ENCODE measurements at places on chromosomes 13 and 19.

DNA sequence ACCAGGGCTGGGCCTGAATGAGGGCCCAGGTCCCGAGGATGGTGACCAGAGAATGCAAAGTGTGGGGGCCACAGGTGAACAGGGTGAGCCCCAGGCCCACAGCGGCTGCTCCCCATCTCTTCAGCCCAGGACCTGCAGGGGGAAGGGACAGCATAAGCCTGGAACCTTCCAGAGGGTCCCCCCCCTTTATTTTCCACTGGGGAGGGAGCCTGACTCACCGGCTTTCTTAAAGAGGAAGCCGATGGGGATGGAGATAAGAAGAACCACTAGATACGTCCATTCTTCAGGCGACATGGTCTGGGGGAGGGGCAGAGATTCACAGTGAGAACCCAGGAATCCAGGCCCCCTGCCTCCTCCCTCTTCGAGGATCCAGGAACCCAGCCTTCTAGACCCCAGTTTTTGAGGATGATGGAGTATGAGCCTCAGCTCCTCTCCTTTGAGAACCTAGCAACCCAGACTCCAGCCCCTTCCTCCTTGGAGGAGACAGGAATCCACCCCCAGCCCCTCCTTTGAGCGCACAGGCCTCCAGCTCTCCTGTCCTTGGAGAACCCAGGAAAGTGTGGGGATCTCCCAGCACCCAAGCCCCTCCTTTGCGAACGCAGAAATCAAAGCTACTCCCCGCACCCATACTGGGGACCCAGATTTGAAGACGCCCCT, 1.0 kb downstream of the MBOAT7 start:
- DNase-seq = peak; percentile 76

DNA sequence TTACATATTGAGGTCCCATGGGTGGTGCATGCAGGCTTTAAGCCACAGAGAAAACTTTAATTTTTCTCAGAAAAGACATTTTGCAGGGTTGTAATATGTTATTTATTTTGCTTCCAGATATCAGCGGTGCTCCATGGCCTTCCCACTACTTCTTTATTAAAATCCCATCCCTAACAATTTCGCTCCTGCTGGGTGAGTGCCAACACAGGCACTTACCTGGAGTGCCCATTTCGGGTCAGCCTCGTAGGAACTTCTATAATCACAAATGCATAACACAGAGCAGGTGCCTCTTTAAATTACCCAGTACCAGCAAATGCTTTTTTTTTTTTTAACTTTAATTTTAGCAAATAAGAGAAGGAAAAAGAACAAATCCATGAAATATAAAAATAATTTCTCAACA, 86.4 kb downstream of the EFNB2 start:
- no peak for DNase-seq

GRCh38 chr13:110746438-110746837, 32.9 kb downstream of the ING1 start:
- no peak for DNase-seq

DNA sequence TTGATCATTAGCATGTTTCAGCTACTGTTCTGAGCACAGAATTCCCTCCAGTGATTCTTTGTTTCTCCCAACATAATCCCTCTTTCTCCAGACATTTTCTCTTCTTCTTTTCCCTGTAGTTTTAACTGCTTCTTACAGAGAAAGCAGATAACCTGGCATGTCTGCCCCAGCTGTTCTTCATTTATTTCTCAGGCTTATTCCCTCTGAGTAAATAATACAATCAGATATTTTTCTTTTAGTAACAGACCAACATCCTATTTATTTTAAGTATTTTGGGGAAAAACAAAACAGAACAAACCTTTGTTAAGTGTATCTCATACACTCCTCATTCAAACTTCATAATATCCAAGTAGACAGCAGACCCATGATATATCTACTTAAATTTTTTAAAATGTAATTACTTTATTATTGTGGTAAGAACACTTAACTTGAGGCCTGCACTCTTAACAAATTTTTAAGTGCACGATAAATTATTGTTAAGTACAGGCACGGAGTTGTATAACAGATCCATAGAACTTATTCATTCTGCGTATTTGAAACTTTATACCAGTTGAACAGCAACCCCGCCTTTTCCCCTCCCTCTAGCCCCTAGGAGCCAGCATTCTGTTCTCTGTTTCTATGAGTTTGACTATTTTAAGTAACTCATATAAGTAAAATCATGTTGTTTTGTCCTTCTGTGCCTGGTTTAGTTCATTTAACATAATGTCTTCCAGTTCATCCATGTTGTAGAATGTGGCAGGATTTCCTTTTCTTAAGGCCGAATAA, 540.0 kb downstream of the LMO7 start:
- no peak for DNase-seq

GRCh38 chr19:10295847-10296591, 6.3 kb downstream of the ICAM5 start:
- DNase-seq = no peak

DNA sequence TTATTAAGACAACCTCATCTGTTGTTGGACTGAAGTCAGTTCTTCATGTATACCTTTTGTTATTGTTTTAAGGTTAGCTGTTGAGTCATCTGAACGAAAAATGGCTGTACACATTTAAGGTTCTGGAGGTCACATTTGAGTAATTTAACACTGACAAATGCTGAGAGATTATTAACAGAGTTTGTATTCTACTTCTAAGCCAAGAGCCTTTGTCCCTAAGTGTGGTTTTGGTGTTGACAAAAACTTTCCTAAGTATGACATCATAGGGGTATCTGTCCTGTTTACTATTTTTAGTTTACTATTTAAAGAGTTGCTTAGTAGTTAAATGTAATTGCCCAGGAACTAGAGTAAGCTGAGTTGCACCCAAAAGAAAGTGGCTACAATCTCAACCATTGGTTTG, 71.9 kb downstream of the CDK8 start:
- DNase-seq = no peak

DNA sequence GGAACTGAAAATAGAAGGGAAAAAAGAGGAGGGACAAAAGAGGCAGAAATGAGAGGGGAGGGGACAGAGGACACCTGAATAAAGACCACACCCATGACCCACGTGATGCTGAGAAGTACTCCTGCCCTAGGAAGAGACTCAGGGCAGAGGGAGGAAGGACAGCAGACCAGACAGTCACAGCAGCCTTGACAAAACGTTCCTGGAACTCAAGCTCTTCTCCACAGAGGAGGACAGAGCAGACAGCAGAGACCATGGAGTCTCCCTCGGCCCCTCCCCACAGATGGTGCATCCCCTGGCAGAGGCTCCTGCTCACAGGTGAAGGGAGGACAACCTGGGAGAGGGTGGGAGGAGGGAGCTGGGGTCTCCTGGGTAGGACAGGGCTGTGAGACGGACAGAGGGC, at the start of gene CEACAM5:
CEACAM5 (plus strand) TSS at position 146 of the 400 bp plus-strand sequence; CDS start at position 252, 106 bp downstream.
- DNase-seq = no peak

GRCh38 chr13:40273253-40274025, 393.0 kb downstream of the FOXO1 start:
- DNase-seq = no peak

- no peak for DNase-seq
These were observed 16.8 kb downstream of the MEX3D start for GRCh38 chr19:1551068-1552040.

DNA sequence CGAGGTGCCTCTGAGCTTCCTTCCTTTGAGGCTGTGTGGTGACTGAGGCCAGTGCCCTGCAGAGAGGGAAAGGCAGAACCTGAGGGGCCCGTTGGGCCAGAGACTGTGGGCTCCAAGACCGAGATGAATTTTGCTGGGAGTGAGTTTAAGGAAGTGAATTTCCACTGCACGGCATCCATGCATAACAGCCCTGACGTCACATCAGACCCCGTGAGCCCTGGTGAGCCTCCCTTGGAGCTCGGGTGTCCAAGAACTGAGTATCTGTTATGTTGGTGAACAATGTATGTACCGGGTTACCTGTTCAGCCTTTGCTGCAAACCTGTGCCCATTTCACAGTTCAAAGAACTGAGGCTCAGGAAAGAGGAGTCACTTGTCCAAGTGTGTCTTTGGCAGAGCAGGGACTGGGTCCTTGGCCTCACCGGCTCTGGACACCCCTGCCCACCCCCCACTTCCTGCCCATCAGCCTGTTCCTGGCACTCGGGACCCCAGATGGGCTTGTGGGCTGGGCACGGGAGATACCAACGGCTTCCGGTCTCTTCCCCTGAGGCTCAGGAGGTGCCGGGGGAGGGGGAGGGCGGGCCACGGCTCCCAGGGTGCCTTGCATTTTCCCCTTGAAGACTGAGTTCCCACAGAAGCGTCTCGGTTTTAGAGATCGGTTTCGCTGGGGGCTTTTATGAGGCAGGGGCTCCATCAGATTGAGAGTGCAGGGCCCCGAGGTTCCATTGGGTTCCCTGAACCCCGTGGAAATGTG, 33.7 kb downstream of the NFILZ start:
- DNase-seq = peak; percentile 63

DNA sequence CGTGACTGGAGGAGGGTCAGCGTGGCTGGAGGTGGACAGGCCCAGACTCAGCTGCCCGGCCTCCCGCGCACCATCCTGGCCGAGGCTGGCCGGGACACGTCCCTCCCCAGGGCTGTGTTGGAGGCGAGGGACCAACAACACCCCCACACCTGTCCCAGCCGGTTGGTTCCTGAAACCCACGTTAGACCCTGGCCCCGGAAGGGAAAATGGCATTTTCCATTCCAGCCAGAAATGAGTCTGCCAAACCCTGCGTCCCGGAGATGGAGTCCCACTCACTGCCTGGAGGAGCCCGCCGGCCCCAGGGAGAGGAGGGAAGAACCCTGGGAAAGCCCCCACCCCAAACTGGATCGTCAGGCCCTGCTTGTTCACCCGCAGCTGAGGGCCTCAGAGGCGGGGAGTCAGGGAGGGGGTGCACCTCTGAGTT, 4.8 kb upstream of the WDR18 start:
- DNase-seq = no peak

DNA sequence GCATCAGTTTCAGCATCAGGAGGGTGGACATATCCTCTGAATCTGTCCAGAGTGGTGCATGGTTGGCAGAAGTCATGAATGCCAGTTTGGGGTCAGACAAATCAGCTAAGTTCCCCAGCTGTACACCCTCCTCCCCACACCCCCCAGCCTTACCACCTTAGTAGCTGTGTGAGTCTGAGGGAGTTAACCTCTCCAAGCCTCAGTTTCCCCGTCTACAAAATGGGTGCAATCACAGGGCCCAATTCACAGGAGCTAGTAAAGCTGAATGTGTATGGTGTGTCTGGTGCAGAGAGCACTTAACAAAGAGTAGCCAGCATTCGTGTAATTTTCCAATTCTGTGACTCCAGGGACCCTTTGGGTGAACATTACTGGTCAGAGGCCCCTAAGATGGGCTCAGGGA, 13.4 kb upstream of the ZNF358 start:
- DNase-seq = no peak

DNA sequence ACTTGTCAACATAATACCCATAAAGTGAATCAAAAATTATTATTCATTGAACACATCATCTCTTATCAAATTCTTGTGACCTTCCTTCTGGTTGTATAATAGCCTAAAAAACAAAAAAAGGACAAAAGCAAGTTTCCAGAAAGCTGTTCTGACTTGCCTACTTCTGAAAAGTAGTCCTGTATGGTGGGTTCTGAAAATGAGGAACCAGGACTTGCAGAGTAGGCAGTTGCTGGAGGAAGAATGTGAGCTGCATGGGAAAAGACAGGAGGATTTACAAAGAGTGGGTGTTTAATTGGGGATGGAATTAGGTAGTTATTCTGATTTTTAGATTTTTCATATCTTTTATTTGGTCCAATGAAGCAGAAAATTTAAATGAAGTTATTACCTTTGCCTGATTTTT, 56.7 kb downstream of the RCBTB2 start:
- DNase-seq = no peak

DNA sequence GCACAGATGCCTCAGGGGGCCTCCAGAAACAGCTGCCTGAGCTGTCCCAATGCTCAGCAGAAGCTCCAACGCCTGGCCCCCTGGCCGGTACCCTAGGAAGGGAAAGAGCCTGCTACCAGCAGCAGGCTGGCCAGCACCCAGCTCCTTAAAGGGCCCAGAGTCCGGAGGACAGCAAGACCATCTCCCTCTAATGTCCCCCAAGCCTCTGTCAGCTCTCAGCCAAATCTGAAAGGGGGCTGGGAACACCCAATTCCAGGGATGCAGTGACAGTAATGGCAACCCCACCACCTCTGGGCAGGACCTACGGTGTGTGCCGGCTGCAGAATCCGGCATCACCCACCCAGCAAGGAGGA, 4.2 kb downstream of the PPP6R1 start:
- no peak for DNase-seq

DNA sequence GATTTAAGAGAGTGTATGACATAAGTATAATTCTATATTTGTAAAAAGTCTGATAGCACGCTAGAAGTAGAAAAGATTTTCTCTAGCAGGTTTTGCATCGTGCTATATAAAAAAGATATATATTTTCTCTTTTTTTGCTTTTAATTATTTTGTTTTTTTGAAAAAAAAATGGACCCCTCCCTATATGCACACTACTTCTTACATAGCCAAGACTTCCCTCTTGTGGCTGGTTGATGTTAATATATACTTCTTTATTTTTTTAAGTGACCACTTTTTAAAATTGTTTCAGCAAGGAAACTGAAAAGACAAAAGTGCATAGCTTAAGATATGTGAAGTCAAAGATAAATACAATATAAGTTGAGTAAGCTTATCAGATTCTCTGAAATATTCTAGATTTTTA, 1202.8 kb downstream of the DIAPH3 start:
- no peak for DNase-seq

GRCh38 chr13:86881390-86881789, 789.8 kb upstream of the SLITRK5 start:
- DNase-seq = no peak

DNA sequence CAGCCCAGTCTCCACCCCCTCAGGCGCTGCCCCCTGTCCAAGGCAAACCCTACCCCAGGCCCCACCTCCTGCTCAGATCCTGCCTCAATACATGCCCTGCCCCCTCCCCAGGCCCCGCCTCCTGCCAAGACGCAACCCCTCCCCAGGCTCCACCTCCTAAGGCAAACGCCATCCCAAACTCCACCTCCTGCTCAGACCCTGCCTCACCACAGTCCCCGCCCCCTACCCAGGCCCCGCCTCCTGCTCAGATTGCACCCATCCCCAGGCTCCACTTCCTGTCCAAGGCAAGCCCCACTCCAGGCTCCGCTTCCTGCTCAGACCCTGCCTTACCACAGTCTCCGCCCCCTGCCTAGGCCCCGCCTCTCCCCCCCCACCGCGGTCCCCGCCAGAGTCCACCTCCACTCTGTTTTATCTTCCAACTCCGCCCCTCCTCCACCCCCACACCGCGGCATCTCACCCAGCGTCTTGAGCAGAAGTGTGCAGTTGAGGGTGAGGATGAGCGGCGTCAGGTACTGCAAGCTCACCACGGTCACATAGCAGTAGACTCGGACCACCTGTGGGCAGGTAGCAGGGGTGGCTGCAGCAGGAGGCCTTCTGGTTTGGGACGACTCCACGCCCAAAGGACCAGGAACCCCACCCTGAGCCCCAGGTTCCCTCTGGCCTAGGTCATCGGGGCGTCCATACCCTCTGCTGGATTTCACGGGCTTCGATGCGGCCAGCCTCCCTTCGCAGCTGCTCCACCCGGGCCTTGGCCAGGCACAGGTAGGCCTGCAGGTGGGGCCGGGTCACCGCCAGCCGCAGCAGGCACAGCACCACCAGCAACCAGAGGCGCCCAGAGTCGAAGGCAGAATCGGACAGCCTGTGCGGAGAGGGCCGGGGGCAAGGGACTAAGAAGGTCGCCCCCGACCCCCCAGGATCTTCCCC, 17.7 kb downstream of the TMEM161A start:
- DNase-seq = no peak

Measured in activated CD4-positive, alpha-beta memory T cell treated with anti-CD3 and anti-CD28 coated beads, Interleukin-2, amount 10 ng/mL, durations not matched to agents 7 days and 5 days (primary cell).